ENCODE measurements at places on chromosomes 16 and 17.
A peak's percentile ranks its signal among the peaks of the same experiment; 100 is the strongest.

DNA sequence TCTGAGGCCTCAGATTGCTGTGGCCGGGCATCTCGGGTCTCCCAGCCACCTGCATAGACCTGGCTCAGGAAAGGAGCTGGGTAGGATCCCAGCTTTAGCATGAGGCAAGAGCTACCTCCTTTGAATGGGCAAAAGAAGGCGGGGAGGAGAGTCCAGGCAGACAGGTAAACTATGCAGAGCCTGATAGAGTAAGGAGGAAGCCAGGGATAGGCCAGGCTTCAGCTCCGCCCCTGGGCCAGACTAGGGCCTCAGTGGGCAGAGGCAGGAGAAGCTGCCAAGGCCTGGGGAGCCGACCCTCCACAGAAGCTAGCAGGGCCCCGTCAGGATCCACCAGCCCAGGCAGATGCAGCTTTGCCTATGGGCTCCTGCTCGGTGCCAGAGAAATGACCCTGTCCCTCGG, 22.6 kb upstream of the UBE2G1 start:
- no peak for DNase-seq

DNA sequence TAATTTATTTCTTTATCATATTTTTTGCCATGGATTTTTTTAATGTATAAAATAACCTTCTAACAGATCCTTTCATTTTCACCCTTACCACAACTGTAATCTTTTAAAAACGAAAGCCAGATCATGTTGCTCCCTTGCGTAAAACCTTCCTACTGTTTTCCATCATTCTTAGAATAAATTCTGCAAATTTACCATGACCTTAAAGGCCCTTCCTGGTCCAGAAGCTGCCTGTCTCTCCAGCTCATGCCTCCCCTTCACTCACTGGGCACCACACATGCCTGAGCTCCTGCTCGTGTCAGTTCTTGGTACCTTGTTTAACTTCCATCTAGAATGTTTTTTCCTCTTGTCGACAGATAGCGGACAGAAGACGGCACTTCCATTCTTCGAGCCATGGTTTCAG, 245.0 kb upstream of the CDH5 start:
- DNase-seq = no peak

DNA sequence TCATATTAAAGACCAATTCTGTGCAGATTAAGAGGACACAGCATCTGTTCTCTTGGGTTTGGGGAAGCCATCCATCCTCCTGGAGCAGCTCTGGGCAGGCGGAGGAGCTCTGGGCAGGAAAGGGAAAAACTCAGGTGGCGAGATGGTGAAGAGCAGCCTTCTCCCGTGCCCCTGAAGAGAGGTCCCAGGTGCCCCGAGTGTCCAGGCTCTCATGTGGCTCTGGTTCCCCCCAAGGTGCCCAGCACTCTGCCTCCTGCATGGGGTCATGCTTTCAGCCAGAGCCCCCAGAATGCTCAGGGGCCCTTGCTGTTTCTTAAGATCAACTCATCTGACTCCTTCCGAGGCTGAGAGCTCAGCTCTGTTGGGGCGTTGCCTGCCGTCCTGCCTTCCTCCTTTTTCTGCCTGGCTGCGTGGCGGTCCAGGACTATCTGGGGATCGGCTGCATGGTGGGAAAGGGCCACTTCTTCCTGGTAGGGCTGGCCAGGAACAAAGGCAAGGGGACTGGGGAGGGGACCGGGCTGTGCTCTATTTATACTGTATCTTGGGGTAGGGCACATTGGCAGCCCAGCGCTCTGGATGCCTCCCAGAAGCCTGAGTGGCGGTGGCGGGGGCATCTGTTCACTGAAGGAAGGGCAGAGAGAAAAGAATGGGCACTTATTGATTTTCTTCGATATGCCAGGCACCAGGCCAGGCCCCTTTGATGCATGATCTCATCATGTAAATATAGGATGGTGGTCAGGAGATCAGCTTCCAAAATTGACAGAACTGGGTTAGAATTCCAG, 103.2 kb upstream of the SDK2 start:
- DNase-seq = no peak

DNA sequence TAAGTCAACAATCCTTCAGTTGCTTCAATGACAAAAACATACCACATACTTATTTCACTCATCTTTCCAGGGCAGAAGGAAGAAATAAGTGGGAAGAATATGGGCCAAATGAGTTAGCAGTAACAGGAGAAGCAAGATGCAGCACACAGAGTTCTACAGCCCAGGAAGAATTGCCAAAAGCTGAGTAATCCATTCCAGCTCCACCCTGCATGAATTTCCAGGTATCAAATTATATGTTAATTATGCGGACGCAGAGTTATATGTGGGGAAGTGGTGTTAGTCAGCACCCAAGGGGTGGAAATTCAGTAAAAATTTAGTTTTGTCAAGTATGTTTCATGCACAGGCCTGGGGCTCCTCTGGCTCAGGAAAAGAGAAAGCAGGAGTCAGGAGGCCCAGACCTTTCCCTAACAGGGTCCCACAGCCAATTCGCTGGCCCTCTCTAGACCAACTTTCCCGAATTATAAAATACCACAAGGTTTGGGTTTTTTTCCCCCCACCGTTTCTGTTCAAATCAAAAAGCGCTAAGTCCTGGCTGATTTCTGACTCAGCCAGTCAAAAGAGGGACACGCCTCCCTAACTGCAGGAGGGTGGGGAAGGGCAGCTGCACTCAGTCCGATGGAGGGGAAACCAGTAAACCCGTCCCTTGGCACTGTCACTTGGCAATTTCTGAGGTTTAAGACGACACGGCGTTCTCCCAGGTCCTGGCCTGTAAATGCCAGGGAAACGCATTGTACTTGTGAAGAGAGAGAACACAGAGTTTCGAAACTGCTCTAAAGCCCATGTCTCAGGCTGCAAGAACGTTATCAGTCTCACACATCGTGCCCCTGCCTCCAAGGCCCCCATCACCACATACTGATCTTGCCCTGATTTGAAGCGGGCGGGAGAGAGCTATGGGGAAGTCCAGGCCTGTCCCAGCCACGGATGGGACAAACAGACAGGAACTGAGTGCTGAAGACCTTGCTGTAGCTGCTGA, 58.1 kb downstream of the ZFHX3 start:
- DNase-seq = no peak

GRCh38 chr17:75244133-75244866, 17.1 kb downstream of the GGA3 start:
- no peak for DNase-seq

DNA sequence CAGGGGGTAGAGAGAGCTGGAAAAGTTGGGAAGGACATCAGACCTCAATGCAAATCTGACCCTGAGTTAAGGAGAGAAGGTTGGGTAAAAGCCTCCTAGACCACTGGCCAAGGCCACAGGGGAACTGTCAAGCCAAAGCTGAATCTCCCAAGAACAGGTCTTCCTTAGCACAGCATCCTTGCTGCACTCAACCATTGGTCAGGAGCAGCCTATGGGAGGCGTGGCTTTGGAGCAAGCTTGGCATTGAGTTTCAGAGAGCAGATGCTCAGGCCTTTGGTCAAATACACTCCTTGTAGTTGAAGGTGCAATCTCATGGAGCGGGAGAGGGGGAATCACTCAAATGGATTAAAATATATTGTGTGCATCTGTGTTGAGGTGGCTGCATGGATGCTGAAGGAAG, 21.8 kb downstream of the SOX9 start:
- DNase-seq = no peak

- DNase-seq = no peak
Measured at GRCh38 chr16:12098429-12099310, 122.1 kb downstream of the SNX29 start.

DNA sequence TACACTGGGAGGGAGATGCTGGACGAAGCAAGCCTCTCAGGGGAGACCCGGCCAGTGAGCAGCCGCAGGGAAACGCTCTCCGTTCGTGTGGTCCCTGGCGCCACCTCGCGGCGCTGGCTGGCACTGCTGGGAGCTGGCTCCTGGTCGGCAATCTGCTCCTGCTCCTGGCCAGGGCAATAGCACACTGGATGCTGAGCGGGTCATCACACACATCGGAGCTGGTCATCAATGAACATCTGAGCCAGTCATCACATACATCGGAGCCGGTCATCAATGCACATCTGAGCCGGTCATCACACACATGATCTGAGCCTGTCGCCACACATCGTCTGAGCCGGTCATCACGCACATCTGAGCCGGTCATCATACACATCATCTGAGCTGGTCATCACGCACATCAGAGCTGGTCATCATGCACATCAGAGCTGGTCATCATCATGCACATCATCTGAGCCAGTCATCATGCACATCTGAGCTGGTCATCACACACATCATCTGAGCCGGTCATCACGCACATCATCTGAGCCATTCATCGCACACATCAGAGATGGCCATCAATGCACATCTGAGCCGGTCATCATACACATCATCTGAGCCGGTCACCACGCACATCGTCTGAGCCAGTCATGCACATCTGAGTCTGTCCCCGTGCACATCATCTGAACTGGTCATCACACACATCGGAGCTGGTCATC, 217.3 kb downstream of the RBFOX3 start:
- peak; percentile 66 for DNase-seq

DNA sequence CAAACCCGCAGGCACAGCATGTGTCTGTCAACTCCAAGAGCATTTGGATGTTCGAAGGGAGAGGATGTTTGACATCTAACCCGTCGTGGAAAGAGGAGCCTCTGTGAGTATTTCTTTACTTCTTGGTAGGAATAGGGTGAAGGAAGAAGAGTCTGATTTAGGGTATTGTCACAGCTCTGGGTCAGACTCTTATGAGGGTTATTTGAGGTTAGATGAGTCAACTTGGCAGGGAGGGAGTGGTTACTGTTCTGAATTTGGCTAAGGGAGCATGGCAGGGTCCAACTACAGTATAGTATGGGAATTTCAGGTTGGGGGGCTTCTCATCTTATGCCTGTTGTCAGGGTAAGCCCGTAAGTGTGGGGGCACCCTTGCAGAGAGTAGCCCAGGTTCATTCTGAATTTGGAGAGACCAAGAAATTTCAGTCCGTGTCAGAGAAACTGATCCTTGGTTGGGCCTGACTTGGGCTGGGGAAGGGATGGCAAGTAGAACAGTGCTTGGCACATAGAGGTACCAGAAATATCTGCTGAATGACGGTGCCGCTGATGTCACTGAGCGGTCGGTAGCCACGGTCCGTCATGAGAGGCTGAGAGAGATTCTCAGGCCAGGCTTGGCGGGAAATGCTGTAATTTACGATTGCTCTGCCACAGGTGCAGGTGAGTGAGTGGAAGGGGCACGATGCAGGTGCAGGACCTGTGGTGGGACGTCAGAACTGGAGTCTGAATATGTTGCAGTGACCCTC, 43.2 kb downstream of the MYH3 start:
- DNase-seq = no peak

DNA sequence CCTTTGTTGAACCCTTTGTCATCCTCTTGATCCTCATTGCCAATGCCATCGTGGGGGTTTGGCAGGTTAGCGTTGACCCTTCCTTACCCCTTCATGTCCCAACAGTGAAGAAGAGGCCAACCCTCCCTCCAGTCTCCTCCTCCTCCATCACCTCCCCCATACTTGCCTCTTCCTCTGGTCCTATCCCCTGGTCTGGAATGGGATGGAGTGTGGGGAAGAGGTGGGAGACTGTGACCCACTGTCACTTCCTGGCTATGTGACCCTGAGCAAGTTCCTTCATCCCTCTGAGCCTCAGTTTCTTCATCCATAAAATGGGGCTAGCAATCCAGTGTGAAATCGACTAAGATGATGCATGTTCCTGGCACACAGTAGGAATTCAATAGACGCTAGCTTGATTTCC, 2.7 kb downstream of the ATP2A1 start:
- no peak for DNase-seq

DNA sequence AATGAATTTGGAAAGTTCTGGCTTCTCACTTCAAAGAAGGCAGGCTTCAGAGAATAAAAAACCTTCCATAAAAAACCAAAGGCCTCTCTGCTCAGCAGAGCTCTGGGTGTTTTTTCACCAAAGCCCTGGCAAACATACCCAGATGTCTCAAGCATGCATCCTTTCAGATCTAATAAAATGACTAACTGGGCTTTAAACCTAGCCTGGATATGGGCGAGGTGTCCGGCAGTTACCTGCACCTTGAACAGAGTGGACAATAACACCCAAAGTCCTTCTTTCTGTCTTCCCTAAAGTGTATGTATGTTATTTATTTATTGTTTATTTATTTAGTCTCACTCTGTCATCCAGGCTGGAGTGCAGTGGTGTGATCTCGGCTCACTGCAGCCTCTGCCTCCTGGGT, 469.3 kb downstream of the XYLT1 start:
- DNase-seq = no peak

DNA sequence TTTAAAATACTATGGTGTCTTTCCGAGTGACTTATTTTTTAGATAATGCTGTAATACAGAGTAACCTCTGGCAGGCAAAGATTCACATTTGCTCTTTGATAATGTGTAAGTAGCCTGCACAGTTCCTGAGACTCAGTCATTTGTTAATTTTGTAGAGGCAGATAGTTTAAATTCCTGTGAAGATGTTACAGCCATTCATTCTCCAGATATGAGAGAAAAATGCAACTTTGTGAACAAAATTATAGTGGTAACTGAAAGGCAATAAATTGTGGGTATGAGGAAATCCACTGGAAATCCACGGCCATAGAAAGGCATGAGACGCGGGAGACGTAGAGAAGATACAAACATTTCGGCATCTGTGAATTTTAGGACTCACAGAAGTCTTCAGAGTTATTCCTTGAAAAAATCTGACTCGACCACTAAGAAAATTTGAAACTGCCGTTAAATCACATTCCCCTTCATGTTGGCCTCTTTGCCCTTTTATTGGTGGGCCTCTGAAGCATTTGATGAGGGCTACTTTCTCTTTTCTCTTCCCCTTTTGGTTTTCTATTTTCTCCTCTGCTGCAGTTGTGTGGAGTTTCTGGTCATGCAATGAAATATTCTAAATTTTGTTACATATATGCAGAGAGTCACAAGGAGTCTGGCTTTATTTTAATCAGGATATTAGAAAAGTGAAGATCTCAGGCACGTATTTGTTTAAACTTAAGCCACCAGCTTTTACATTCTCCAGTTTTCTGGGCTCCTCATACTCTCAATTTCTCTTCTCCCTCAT, 18.8 kb downstream of the HS3ST3A1 start:
- no peak for DNase-seq

DNA sequence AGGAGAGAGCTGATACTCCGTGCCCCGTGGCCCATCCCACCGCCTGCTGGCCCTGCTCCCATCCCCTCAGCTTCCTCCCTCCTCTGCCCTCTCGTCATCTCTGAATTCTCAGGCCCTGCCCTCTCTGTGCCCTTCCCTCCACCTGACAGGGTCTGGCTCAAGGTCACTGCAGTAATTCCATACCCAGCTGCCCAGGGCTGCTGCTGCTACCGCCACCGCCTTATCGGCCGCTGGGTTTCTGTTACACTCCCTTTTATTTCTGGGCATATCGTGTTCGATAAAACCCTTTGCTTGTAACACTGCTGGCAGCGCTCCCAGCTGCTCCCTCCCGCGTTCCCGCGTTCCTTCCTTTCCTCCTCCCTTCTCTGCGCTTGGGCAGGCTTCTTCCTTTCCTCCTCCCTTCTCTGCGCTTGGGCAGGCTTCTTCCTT, 1.2 kb downstream of the EPN3 start:
- no peak for DNase-seq

- DNase-seq = no peak
Measured at GRCh38 chr17:72661116-72661944, 431.2 kb downstream of the SLC39A11 start.

Data from CD4-positive, alpha-beta T cell treated with Interleukin-12 subunit alpha and Interleukin-12 subunit beta, for 1 hour (primary cell).